ENCODE measurements at places on chromosomes 1 and 21.

GRCh38 chr21:37452227-37452626 is 85.7 kb downstream of the DYRK1A start:
- no peak for DNase-seq

GRCh38 chr1:200153277-200154055 is 126.0 kb downstream of the NR5A2 start:
- DNase-seq = no peak

- DNase-seq = no peak
Measured at GRCh38 chr1:193766329-193766728, 579.9 kb upstream of the B3GALT2 start.

DNA sequence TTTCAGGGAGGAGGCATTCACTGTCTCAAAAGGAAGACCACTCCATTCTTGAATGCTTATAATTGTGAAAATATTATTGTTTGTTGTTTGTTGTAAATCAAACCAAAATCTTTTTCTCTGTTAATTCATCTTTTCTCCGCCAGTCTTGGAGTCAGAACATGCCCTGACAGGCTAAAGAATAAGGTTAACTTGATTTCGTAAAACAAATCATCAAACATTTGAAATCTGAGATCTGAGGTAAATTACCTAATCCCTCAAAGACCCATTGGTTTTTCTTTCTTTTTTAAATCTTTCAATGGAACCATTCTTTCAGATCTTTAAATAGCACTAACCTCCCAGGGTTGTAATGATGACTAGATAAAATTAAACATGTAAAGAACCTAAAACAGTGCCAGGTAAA is 430.1 kb upstream of the PTBP2 start:
- no peak for DNase-seq
